Activated naive CD8-positive, alpha-beta T cell treated with anti-CD3 and anti-CD28 coated beads for 36 hours (primary cell): ENCODE measurements at places on chromosomes 2 and 18. TPM values are rescaled to one million over a fixed set of nuclear protein-coding genes. Genes with fewer than 3 reads are reported as not detected.
A peak's percentile ranks its signal among the peaks of the same experiment; 100 is the strongest.

CNTNAP5 gene
- total RNA-seq: not detected

NEURL3 gene
- 0.16 TPM for total RNA-seq

ZAP70 gene
- 198 TPM for total RNA-seq

OXER1 gene
- 0.16 TPM for total RNA-seq

MYOM1 gene
- 0.60 TPM for total RNA-seq

TACR1 gene
- not detected for total RNA-seq

FBXO41 gene
- total RNA-seq: 45.7 TPM

HRH4 gene
- total RNA-seq: not detected

TNFAIP6 gene
- not detected for total RNA-seq

HOXD4 gene
- total RNA-seq: not detected

IL1B gene
- not detected for total RNA-seq

PARD3B gene
- total RNA-seq: 1.1 TPM

TMEM163 gene
- total RNA-seq: not detected

GRCh38 chr2:55966401-55967118 is 43.0 kb upstream of the EFEMP1 start:
- no peak for DNase-seq

- DNase-seq: no peak
These were observed 201.9 kb upstream of the NT5C1B start for GRCh38 chr2:18791172-18791797.

- no peak for DNase-seq
These were observed 8.2 kb downstream of the MAPRE2 start for GRCh38 chr18:35049111-35050027.

- no peak for DNase-seq
These were observed 148.9 kb downstream of the RNF152 start for GRCh38 chr18:61743775-61744531.

DNA sequence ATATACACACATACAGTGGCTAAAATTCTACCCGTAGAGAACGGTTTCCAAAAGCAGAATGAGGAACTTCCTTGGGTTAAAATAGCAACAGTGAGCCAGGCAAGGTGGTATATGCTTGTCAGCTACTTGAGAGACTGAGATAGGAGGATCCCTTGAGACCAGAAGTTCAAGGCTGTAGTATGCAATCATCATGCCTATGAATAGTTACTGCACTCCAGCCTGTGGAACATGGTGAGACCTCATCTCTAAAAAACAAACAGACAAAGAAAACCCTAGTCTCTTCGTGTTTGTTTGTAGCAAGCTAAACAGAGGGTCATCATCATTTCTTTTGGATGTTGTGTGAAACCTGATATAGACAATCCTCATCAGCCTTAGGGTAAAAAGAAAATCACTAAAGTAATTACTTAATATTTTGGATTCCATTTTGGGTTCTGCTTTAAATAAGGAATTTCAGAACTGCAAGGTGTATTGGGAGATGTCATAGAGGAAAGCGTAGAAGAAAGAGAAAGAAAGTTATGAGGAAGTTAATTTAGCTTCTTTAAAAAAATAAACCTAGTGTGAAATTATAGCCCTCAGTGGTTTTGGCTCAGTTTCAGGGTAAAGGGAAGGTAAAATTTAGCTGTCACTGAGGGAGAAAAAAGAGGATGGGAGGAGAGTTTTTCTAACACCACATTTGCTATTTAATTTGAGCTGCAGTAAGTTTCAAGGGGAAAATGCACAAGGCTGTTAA is 46.5 kb downstream of the PLEK start:
- no peak for DNase-seq

DNA sequence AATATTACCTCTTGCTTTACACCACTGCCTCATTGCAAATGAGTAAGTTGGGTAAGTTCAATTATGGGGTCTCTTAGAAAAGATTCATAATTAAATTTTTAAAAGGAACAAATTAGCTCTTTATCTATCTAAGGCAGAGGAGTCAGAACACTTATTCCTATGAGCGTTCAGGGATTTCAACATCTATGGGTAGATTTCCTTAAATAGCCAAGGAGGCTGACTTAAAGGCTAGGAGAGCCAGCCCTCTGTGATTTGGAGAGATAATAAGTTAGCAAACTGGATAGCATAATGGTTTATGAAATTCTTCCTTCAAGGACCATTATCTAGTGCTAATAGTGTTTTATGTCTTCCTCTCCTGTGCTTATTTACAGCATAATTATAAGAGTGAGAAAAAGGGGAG is 387.7 kb downstream of the STK39 start:
- DNase-seq: no peak

DNA sequence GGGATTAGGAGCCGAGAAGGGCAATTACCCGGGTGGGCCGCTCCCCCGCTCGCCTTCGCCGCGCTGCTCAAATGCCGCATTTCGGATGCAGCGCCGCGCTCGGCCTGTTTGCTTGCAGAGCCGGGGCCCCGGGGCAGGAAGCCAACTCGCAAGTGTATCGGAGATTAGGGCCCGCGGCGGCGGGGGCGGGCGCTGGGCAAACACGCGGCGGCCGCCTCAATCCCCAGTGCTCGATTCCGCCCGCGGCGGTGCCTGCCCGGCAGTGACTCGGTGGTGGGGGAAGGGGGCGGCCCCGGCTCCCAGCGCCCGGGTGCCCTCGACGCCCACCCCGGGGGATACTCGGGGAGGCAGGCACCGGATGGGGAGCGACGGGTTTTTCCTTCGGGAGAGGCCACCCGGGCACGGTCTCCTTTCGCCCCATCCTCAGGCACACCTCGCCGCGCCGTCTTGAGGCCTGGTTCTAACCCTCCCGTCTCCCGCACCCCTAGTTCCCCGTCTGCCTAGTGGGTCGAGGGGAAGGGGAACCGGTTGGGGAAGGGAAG is 26.6 kb upstream of the NOTO start:
- DNase-seq: peak; percentile 83

DNA sequence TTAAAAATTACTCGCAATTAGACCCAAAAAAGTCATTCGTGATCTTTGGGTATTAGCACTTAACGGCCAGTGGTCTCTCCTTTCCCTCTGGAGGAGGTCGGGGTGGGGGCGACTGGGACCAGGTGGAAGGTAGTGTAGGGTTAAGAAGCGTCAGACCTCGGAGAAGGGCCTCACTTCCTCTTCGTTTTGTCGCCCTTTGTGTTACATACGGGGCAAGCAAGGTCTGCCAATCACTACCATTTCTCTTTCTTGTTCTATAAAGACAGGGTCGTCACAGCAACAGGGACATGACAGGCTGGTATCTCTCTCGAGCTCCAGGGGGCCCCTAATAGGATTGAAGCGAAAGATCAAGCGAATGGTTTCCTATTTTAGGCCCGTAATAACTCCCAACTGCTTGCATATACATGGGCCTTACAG is 136.6 kb downstream of the INSIG2 start:
- DNase-seq: no peak

DNA sequence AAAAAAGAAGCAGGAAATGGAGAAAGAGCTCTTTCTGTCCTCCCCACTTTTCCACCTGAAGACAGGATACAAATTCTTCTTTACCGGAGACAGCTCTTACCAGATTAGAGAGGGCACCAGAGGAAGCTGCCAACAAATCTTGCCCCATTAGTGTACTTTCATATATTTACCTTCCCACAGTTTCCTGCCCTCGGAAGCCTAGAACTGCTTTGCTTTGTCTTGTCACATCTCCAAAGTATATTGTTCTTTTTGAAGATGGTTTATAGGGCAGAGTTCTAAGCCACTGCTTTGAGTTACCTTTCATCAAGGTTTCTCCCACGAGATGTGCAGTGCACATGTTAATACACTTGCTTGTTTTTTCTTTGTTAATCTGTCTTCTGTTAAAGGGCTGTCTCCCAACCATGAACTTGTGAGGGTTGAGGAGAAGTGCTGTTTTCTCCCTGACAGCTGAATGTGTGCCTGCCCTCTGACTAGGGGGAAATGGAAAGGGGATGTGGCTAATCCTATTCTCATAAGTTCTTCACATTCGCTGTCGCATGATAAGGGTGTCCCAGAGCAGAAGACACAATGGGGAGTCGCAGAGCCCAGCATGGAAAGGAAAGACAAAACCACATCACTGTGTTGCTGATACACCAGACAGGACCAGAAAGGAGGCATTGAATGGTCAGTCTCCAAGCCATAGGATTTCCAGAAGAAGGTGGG is 24.2 kb downstream of the CENPA start:
- no peak for DNase-seq

GRCh38 chr2:10169053-10169578 is 46.6 kb downstream of the RRM2 start:
- no peak for DNase-seq

DNA sequence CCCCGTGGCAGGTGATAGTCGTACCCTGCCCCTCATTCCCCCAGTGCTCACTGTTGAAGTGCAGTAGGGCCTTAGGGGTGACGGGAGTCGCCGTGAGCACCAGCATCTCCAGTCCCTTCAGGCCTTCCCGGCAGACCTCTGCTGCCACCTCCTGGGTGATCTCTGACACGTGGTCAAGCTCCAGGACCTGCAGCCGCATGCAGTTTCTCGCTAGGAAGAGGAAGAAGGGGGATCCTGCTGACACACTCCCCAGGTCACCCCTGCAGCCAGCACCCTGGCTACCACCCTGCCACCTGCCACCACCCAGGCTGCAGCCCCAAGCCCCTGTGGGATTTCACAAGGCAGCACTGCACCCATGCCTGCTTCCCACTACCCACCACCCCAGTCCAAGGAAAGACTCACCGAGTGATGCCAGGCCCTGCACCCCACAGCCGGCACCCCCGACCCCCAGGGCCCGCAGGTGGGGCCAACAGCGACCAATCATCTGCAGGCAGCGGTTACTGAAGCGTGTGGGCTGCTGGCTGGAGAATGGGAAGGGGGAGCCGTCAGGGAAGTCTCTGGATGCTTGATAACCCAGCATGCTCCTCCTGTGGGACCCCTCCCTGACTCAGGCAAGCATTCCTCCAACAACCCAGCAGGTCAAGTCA is 23.8 kb downstream of the FBXO41 start:
- DNase-seq: no peak

- no peak for DNase-seq
These were observed 1802.7 kb downstream of the SUCLG1 start for GRCh38 chr2:82656420-82656819.

DNA sequence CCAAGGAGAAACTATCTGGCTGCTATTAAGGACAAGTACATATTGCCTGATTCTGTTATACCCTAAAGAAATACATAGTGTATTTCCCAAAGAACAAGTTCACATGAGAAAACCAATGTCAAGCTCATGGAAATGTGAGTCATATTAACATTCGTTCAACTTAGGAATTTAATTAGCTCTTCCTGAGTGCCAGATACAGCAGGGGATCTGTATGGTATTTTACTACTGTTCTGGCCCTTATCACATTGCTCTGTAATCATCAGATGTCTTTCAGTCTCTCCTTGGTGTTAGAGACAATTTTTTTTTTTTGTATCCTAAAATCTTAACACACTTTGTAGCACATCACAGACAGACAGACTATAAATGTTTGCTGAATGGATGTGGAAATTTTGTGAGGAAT is 395.0 kb upstream of the CRIM1 start:
- DNase-seq: no peak

GRCh38 chr2:187876554-187876953 is 322.3 kb upstream of the TFPI start:
- no peak for DNase-seq

- DNase-seq: no peak
These were observed 72.4 kb downstream of the CERS6 start for GRCh38 chr2:168528469-168528868.

GRCh38 chr2:109333414-109334210 is 204.6 kb downstream of the SH3RF3 start:
- DNase-seq: no peak

GRCh38 chr2:101644842-101645383 is 52.6 kb upstream of the MAP4K4 start:
- no peak for DNase-seq

GRCh38 chr18:5630057-5630899 is 86.5 kb upstream of the EPB41L3 start:
- peak; percentile 66 for DNase-seq

DNA sequence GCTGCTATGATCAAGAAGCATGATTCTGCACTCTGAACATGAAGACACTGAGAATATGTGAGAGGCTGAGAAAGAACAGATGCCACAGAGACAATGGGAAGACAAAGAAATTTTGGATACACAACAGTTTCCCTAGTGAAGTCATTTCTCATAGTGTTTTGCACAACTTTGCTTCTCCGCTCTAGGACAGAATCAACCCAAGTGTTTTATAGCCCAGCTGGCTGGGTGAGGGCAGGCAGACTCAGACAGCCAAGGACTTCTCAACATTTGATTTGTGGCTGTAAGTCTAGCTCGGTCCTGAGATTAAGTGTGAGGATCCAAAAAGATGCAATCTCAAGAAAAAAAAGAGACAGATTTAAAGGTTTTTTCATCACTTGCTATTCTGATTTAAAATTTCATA is 536.5 kb upstream of the CRIM1 start:
- no peak for DNase-seq

DNA sequence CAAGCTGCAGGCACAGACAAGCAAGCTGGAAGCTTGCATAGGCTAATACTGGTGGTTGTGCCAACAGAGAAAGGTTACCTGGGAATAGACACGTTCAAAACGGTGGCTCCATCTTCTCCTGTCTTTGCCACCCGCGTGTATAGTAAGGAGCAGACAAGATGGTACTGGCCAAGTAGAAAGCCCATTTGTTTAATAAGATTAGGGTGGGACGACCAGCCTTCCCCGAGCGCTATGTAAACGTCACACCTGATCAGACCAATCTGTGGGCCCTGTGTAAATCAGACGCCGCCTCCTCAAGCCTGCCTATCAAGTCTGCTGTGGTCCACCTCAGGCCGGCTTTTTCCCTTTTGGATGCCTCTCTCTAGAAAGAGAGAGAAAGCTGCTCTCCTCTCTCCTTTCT is 189.2 kb downstream of the LAMA1 start:
- no peak for DNase-seq

- DNase-seq: no peak
These were observed 303.9 kb downstream of the ETAA1 start for GRCh38 chr2:67701011-67701410.

- DNase-seq: no peak
These were observed 423.9 kb upstream of the MAP2 start for GRCh38 chr2:208999911-209000310.

DNA sequence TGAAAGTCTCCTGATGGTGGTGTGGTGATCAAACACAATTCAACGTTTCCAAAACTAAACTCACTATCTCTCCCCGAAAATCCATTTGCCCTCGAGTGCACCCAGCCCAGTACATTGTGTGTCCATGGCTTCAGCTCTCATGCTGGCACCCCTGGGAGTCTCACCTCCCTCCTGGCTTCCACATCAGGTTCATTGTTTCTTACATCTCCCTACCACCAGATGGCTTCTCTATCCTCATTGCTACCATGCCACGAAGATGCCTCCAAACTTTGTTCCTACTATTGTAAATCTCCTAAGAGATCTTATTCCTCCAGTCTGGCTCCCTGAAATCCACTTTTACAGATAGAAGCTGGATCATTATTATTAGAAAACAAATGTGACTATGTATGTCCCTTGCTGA is 197.0 kb downstream of the MYT1L start:
- no peak for DNase-seq

GRCh38 chr2:48770181-48770580 is 14.7 kb upstream of the LHCGR start:
- no peak for DNase-seq

- no peak for DNase-seq
These were observed 38.7 kb downstream of the OSR1 start for GRCh38 chr2:19319698-19320097.
